ENCODE measurements at places on chromosomes 6 and 20.

GRCh38 chr6:19562468-19562867 is 274.7 kb upstream of the ID4 start:
- DNase-seq, result no peak

GRCh38 chr20:37901240-37901639 is 1.7 kb upstream of the VSTM2L start:
- DNase-seq, result no peak

DNA sequence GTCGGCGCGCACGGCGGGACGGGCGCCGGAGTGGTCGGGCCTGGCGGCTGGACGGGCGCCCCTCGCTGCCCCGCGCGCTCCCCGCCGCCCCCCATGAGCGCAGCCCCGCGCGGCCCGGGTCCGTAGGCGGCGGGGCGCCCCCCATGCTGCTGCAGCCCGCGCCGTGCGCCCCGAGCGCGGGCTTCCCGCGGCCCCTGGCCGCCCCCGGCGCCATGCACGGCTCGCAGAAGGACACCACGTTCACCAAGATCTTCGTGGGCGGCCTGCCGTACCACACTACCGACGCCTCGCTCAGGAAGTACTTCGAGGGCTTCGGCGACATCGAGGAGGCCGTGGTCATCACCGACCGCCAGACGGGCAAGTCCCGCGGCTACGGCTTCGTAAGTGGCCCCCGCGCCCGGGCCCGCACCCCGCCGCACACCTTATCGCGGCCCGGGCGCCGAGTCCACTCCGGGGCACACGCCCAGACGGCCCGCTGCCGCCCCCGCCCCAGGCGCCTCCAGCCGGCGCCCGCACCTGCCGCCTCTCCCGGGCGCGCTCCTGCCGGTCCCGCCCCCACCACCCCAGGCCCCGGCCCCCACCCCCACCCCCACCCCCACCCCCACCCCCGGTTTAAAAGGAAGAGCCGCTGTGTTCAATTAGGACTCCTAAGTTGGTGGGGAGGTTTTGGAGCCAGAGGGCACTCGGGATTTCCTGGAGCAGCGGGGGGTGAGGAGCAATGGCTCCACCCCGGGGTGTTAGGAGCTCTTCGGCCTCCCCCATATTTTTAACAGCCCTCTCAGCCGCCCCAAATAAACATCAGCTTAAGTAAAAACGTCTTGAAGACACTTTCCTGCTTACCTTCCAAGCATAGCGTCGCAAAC is 474 bp downstream of the RBM38 start:
- no peak for DNase-seq

DNA sequence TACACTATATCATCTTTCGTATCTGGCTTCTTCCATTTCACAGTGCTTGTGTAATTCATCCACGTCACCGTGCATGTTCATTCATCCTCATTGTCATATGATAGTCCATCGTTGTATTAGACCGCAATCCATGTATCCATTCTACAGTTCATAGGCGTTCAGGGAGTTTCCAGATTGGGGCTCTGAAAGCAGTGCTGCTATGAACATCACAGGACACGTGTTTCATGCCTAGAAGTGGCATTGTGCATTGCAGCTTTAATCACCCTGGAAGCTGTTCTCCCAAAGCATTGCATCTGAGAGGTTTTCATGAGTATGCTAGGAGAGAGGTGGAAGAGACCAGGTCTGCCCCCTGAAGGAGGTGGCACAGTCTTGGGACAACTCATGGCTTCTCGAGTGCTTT is 35.3 kb downstream of the BMP7 start:
- no peak for DNase-seq

DNA sequence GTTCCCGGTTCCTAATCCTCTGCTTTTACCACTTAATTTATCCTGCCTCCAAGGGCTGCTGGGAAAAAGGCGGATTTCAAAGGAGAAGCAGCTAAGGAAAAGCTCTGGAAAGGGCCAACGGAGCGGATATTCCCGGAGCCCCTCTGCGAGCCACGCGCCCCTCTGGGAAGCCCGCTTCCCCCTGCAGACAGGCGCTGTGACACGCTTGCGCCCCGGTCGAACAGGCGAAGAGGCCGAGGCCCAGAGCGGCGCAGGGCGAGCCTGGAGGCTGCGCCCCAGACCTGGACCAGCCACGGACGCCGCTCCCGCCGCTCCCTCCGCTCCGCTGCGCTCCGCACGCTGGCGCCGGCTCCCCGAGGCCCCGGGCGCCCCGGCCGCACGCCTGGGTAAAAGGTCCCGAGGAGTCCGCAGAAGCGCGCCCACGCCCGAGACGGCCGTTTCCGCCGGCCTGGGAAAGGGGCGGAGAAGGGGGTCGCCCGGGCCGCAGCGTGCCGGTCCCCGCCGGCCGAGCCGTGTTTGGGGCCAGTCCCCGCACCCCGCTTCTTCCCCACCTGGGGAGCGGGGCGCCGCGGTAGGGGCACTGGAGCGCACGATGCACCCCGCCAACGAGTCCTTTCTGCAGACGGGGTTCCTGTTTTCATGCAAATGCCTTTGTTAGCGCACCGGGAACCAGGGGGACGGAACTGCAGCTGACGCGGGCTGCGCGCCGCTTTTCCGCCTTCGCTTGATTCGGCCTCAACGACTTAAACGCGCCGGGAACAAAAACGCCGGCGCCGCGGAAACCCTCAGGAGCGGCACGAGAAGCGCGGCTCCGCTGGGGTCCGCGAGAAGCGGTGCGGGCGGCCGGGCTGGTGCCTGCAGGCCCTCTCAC is 91.9 kb upstream of the SIRPA start:
- DNase-seq, result peak; percentile 62

GRCh38 chr6:32860674-32861073 is 6.7 kb downstream of the PSMB9 start:
- no peak for DNase-seq

GRCh38 chr6:37489697-37490336 is 9.9 kb downstream of the CCDC167 start:
- peak; percentile 38 for DNase-seq

GRCh38 chr20:2616634-2617033 is 35.8 kb upstream of the NOP56 start:
- DNase-seq, result peak; percentile 72

GRCh38 chr6:1313384-1313766 is 1.5 kb downstream of the FOXQ1 start:
- no peak for DNase-seq
